ENCODE measurements at places on chromosomes 13 and 19. TPM values are rescaled to one million over a fixed set of nuclear protein-coding genes. Genes with fewer than 3 reads are reported as not detected.

- no peak for DNase-seq
Observed at GRCh38 chr19:58571575-58571947, 1.6 kb downstream of the MZF1 start.

- no peak for DNase-seq
Observed at GRCh38 chr13:44440046-44440608, 66.5 kb downstream of the SERP2 start.

GRCh38 chr13:96994017-96994857 lies at the start of gene OXGR1:
TSS of gene OXGR1 (minus strand) at chr13:96994476. CDS start at chr13:96987759, 6,717 bp downstream.
- no peak for DNase-seq

GRCh38 chr19:49440439-49441209 lies 703 bp downstream of the SLC17A7 start:
- no peak for DNase-seq

The VSIG10L gene
- 10.5 TPM for total RNA-seq

Measured in testis (tissue), 5 donors.